Mucosa of gallbladder (tissue), 1 donor: ENCODE measurements at places on chromosomes 16 and 17.

- DNase-seq = no peak
These were observed 119.5 kb downstream of the PARN start for GRCh38 chr16:14510581-14510938.

DNA sequence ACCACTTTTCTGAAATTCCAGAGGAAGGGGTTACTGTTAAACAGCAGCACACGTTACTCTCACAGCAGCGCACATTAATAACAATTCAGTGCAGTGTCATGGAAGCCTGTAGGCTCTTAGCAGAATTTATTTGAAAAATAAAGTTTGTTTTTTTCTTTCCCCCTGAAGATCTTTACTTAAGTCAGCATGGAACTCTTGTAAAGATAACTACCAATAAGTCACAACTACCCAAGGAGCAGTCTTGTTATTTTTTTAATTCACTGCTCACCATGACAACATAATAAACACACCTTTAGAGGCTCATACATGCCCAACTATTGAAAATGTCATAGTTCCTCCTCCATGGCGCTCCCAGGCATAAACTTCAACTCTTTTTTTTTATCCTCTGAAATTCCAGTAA is 31.8 kb upstream of the PSMD7 start:
- no peak for DNase-seq

DNA sequence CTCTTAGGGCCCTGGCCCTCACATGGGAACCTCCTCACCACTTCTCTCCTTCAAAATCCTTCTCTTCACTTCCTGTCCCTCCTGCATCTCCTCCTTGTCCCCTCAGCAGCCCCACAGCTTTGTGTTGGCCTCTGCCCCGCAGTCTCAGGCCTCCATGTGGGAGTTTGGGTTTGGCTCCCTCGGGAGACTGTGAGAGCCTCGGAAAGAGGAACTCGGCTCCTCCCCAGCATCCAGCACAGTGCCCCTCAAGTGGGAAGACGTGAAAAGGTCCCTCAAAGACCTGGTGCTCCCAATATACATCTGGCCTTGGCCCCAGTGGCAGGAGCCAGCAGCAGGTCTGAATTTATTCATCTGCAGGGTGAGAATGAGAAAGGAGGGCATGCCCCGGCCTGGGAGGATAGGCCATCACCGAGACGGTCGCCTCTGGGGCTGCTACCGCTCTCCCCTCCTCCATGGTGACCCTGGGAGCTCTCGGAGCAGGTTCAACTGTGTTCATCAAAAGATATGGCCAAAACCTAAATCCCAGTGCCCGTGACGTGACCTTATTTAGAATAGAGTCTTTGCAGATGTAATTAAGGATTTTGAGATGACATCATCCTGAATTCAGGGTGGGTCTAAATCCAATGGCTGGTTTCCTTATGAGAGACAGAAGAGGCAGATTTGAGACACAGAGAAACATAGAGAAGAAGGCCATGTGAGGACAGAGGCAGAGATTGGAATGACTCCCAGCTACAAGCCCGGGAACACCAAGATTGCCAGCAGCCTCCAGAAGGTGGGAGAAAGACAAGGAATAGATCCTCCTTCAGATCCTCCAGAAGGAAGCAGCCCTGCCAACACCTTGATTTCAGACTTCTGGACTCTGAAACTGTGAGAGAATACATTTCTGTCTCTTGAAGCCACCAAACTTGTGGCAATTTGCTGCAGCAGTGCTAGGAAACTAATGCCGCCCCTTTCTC is 135.1 kb downstream of the MRM1 start:
- no peak for DNase-seq

DNA sequence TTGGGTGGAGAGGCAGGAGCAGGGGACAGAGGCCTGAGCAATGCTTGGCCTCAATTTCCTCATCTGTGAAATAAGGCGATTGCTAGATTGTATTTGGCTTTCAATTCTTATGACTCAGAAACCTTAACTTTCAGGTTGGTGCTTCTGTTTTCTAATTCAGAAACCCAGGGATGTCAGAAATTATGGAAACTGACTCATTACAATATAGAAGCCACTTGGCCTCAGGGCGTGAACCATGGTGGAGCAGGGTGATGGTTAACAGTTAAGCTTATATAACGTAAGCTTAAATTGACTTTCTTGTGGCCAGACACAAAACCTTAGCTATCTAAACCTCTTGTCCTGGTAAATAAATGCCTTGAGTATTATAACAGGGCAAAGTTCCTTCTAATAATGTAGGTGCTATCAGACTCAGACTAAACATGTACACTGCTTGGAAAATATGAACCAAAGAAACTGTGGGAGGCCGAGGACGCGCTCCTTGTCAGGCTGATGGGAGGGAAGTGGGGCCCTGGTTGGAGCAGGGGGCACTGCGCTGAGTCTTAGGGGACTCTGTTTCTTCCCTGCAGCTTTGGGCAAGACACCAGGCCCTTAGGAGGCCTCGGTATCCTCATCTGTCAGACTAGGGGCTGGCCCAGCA is 17.1 kb upstream of the SREBF1 start:
- DNase-seq = no peak

GRCh38 chr17:42629411-42630009 is 20.0 kb downstream of the TUBG1 start:
- no peak for DNase-seq
